ENCODE measurements at places on chromosomes 7 and 10.

DNA sequence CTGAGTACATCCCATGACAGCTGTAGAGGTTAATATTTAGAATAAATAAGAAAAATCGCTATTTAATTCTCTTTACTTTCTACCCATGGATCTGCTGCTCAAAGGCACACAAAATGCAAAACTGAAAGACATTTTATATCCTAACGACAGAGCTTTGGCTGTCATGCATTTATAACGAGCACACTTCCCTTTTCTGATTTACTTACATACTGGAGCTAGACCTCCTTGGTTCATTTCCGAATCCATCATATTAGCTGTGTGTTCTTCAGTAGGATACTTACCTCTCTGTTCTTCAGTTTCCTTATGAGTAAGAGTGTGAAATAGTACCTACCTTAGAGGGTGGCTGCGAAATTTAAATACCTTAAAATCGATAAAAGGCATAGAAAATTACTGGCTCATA, 10.9 kb downstream of the CALCR start:
- DNase-seq = no peak

- no peak for DNase-seq
These were observed 96.3 kb upstream of the DDC start for GRCh38 chr7:50661345-50662040.

DNA sequence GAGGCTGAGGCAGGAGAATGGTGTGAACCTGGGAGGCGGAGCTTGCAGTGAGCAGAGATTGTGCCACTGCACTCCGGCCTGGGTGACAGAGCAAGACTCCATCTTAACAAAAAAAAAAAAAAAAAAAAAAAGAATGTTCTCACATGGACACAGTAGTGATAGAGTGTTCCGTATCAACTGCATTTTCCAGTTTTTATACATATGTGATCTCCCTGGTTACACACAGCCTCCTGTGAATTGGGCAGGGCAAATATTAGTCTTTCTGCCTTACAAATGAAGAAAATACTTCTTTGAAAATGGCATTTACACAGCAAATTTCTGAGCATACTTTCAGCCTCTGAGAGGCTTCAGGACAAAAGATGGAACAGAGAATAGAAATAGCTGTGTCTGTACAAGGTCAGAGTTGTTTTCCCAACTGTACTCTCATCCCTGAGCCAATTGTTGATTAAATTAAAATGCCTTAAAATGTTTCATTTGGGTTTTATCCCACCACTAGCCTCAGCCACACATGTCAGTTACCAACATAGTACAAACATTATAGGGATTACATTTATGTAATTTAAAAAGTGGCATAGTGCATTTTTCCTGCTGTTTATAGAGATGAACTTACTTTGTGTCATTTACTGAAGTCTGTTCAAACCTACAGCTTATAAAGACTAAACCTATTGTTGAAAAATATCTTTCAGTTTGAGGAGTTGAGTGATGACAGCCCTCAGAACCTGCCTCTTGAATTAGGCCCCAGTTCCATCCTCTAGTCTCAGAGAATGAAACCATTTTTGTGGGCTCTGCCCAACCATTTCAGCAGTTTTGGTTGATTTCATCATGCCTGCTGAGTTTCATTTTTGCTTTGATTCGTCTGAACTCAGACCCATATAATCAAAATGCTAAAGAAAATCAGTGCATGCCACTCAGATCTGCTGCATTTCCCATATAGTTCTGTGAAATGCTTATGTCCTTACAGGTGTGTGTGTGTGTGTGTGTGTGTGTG, 609.4 kb upstream of the C7orf33 start:
- no peak for DNase-seq

GRCh38 chr7:84624527-84624926, 429.9 kb upstream of the SEMA3A start:
- no peak for DNase-seq

- DNase-seq = no peak
These were observed 11.5 kb upstream of the GATA3 start for GRCh38 chr10:8042721-8043568.

GRCh38 chr10:10794791-10795191, 222.9 kb upstream of the CELF2 start:
- DNase-seq = no peak

DNA sequence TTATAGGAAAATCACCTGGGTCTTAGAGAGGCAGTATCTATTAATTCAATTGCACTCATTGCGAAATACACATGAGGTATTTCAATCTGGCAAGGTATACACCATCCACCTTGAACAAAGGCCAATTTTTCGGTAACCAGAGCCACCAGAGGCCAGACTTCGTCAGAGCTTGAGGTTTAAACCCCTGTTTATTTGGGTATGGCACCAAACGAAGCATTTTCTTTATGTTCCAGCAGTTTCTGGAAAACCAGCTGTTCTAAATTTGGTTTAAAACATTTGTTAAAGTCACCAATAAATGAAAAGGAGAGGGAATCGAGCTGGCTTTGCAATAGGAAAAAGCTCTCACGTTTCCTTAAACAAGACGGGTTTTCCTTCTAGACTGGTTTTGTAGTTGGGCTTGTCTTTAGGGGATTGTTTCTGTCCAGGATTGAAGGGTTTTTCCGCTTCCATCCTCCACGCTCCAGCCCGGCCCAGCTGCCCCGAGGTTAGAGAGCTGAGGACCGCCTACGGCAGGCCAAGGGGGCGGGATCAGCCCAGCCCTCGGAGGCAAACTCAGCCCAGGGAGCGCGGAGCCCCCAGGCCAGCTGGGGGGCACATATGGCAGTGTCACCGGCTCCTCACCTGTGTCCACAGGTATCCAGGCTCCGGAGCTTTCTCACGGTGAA, 539.4 kb upstream of the MGMT start:
- DNase-seq = peak; percentile 81

DNA sequence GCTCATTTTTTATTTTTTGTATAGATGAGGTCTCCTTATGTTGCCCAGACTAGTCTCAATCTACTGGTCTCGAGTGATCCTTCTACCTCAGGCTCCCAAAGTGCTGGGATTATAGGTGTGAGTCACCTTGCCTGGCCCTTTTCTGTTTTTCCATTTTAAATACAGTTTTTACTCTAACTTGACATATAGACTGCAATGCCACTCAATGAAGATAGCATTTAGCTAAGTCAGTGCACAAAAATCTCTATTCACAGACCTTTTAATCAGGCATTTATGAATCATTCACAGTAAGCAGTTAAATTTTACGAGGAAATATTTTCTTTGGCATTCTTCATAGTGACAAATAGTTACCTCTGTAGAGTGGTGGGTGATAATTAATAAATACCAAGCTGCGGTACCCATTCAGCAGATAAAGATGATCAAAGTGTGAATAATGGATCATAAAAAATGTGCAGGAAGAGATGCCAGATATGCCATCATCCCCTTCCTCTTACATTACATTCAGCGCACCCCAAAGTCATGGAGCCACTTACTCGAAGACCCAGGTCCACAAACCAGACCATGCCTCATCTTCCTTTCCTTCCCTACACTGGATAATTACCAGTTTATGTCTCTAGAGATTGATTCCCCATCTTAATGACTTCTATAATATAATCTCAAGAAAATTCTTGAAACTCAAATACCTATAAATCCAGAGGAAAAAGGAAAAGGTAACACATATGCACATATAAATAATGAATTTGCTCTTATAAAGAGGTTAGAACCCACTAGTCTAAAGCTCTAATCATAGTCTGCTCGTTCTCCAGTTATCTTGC, 56.0 kb downstream of the UBE2H start:
- no peak for DNase-seq

DNA sequence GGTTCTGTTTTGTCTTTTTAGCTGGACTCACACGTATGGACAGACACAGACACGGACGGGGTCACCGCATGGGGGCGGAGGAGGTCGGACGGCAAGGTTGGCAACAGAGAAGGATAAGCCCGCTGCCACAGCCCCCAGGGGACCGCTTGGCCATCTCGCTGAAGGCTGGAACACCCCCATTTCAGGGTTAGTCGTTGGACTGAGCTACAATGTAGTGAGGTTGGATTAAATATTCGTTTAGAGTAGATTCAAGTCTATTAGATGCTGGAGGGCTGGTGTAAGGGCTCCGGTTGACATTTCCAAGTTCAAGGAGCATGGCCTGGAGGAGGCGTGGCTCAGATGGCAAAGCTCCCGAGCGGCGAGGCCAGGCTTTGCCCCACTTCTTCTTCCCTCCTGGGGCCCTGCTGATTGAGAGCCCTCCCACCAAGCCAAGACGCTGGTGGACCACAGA, 35.2 kb downstream of the PPIF start:
- no peak for DNase-seq

DNA sequence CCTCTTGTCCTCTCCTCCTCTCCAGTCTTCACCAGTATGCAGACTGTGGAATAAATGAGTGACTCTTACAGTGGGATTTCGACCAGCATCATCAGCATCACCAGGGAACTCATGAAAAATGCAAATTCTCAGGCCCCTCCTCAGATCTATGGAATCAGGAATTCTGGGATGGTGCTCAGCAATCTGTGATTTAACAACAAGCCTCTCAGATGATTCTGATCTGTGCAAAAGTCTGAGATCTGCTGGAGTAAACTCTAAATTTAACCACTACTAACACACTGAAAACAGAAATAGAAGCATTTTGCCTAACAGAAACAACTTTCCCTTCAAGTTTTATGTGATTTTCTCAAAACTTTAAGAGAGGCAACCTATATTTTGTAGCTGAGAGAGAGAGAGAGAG, 124.8 kb upstream of the FAM3C start:
- no peak for DNase-seq

DNA sequence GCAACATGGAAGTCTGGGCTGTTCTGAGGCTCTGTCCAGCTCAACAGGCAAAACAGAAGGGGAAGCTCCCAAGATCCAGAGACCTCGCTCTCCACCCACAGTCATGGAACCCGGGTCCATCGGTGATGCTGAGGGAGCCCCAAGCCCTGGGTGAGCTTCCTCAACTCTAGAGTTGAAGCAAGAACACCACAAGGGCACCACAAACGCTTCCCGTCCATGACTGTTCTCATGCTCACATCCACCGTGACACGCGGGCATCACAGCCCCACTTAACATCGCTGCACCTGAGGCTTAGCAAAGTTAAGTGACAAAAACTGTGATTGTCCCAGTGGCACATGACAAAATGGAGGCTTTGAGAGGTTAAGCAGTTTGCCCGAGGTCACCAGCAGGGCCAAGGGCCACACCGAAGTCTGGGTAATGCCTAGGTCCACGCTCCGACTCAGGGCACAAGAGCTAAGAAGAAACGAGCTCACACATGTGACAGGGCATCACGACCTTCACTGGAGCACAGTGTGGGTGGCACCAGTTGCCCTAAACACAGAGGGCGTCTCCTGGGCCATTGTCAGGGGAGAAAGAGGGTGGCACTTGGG, 110.6 kb downstream of the OAT start:
- DNase-seq = no peak

DNA sequence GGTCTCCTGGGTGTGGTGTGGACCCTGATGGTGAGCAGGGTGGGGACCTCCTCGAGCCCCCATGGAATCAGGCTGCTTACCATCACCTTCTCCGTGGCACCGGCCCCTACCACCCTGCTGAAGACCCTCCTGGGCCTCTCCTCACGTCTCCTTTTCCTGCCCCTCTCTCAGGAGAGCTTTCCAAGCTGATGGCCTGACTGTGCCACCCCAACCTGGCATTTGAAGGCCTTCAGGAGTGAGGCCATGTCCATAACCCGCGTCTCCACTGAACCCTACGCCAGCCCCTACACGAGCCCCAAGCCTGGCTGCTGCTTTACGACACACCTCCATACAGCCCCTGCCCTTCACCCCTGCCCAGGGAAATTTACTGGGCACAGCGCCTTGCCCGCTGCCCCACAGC, 55.4 kb downstream of the ZRANB1 start:
- DNase-seq = no peak

DNA sequence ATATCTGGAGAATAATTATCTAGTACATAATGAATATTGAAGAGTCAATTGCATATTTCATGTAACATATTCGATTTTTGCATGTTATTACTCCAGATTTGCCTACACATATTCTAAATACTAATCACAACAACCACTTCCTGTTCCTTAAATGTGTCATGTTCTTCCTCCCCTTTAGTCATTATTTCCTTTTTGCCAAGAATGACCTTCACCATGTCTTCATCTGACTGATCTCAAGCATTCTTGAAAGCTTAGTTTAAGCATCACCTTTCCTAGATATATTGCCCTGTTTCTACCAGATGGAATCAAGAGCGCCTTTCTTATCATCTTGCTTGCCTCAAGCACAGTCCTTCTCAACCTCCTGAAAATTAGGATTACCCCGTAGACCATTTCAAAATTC, 23.5 kb upstream of the MEOX2 start:
- DNase-seq = no peak

- DNase-seq = peak; percentile 38
These were observed 159.6 kb downstream of the LSM5 start for GRCh38 chr7:32330602-32331001.

DNA sequence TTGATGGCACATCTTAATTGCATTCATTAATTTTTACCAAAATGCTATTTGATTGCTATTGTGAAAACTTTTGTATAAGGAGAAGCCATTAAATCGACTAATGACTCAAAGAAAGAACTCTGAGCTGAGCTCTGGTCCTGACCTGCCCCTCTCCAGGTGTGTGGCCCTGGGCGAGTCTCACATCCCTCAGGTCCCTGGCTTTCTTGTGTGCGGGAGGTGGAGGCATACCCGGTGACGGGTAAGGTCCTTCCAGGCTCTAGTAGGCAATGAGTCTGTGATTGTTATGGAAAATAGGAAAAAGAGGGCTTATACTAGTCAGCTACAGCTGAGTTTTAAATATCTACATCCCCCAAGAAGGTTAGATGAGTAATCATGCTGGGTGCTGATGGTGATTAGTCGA, 248.1 kb downstream of the GATA3 start:
- DNase-seq = no peak

- DNase-seq = no peak
These were observed 228.5 kb downstream of the POLR1F start for GRCh38 chr7:19480383-19480782.

GRCh38 chr7:55129541-55130394, 111.0 kb downstream of the EGFR start:
- no peak for DNase-seq

DNA sequence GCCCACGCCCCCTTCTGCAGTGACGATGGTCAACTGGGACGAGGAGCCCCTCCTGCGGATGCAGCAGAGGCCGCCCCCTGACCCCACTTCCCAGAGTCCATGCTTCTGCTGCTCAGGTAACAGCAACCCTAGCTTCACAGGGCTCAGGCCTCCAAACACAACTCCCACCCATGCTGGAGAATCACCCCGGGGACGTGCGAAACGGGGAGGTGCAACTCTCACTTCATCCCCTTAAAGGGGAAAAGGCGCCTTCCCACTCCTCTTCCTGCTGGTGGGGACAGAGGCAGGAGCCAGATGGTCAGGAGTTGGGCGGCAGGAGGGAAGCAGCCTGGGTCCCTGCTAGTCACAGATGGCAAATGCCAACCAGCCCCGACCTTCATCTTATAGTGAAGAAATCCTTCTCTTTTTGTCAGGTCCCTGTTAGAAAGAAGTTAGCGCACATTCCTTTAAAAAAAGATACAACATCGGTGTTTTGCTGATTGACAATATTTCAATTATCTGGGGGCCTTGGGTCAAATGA, 155.4 kb downstream of the DIP2C start:
- DNase-seq = no peak

GRCh38 chr10:19719284-19719683, 96.9 kb upstream of the PLXDC2 start:
- no peak for DNase-seq

All from left ventricle myocardium superior (tissue), 1 donor.